ENCODE measurements at places on chromosomes 1 and 21.
A peak's percentile ranks its signal among the peaks of the same experiment; 100 is the strongest.

- no peak for DNase-seq
- no peaks in the 10 kb centered on the region for H3K36me3 ChIP-seq
- H3K4me3 ChIP-seq = no peak overlapping the region
- H3K27me3 ChIP-seq = no peaks in the 10 kb centered on the region
- no peak overlapping the region for H3K27ac ChIP-seq
These were observed 17.3 kb upstream of the ERICH3 start for GRCh38 chr1:74690909-74691308.

GRCh38 chr1:207000651-207001291 is 30.5 kb upstream of the FCAMR start:
- no peak for DNase-seq
- no peak overlapping the region for H3K4me3 ChIP-seq
- no peaks in the 10 kb centered on the region for H3K4me1 ChIP-seq
- H3K27me3 ChIP-seq = peaks cover 36% of the 10 kb centered on the region
- H3K27ac ChIP-seq = no peak overlapping the region
- no peaks in the 10 kb centered on the region for H3K36me3 ChIP-seq

DNA sequence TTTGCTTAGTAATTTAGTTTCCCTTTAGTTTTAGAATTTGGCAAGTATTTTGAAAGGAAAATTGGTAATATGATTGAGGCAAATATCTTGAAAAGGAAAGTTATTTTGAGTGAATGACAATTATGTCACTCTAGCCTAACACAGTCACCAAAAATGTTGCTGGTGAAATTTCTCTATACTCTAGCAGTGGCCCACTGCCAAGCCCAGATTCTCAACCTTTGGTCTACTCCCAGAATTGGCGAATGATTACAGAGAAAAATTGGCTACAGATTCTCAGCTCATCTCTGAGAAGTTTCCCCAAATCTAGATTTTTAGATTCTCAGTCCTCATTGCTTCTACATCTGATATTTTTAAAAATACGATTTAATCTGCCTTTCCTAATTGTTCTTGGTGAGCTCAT is 84.9 kb downstream of the PIGK start:
- H3K4me1 ChIP-seq = no peaks in the 10 kb centered on the region
- no peaks in the 10 kb centered on the region for H3K36me3 ChIP-seq
- no peak for DNase-seq
- H3K27me3 ChIP-seq = no peaks in the 10 kb centered on the region
- H3K27ac ChIP-seq = no peak overlapping the region
- no peak overlapping the region for H3K4me3 ChIP-seq

- H3K36me3 ChIP-seq = peaks cover 24% of the 10 kb centered on the region
- H3K27ac ChIP-seq = peak overlapping the region; percentile 81
- no peaks in the 10 kb centered on the region for H3K27me3 ChIP-seq
These were observed 19.5 kb downstream of the SZRD1 start for GRCh38 chr1:16386454-16387113.
